ENCODE measurements at places on chromosomes 4 and X. TPM values are rescaled to one million over a fixed set of nuclear protein-coding genes. Genes with fewer than 3 reads are reported as not detected.

SRPX2 gene
- 124 TPM for total RNA-seq

TRIM61 gene
- 0.22 TPM for total RNA-seq

NAA11 gene
- total RNA-seq: not detected

PRKX gene
- total RNA-seq: 27.5 TPM

ACE2 gene
- total RNA-seq: not detected

GASK1B gene
- total RNA-seq: 238 TPM

RTL9 gene
- not detected for total RNA-seq

PLK4 gene
- total RNA-seq: 37.7 TPM

RBMXL3 gene
- not detected for total RNA-seq

DNA sequence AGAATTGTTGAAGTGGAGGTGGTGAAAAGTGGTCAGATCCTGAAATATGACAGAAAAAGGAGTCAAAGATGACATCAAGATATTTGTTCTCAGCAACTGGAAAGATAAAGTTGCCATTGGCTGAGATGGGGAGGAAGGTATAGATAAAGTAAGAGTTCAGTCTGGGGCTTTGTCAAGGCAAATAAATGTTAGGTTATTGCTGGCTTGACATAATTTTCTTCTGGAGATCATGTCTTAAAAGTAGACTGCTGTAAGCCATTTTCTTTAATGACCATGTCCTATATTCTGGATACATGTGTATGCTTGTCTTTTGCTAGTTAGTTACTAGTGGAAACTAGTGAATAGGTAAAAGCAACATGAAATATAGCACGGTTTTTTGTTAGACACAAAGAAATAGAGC is 5.6 kb downstream of the USP53 start:
- DNase-seq: no peak

- no peak for DNase-seq
Observed at GRCh38 chr4:74056114-74056857, 17.8 kb upstream of the CXCL3 start.

- no peak for DNase-seq
Observed at GRCh38 chrX:15399962-15400391, 15.8 kb upstream of the VEGFD start.

- no peak for DNase-seq
Observed at GRCh38 chr4:181611033-181611711, 632.0 kb upstream of the TENM3 start.

DNA sequence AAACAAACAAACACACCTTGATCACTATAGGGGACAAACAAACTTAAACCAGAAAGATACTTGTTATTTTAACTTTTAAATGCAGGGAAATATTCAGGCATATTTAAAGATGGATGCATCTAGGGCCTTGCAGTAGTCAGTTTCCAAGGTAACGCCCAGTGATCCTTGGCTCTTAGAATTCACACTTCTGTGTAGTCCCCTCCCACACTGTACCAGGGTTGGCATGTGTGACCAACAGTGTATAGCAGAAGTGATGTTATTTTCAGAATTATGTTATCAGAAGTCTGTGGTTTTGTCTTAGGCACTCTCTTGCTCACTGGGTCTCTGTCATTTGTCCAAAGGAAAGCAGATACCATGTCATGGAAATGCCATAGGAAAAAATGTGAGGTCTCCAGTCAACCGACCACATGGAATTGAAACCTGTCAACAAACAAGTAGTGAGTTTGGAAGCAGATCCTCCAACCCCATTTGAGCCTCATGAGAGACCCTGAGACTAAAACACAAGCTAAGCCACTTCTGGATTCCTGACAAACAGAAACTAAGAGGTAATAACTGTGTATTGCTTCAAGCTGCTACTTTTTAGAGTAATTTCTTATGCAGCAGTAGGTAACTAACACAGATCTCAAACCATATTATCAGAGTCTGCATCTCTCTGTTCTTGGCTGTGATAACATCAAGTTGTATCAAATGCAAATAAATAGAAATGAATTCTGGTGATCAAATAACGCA is 670.3 kb downstream of the KCTD8 start:
- DNase-seq: no peak

GRCh38 chr4:92387459-92388069 is 83.8 kb downstream of the GRID2 start:
- DNase-seq: peak; percentile 63

DNA sequence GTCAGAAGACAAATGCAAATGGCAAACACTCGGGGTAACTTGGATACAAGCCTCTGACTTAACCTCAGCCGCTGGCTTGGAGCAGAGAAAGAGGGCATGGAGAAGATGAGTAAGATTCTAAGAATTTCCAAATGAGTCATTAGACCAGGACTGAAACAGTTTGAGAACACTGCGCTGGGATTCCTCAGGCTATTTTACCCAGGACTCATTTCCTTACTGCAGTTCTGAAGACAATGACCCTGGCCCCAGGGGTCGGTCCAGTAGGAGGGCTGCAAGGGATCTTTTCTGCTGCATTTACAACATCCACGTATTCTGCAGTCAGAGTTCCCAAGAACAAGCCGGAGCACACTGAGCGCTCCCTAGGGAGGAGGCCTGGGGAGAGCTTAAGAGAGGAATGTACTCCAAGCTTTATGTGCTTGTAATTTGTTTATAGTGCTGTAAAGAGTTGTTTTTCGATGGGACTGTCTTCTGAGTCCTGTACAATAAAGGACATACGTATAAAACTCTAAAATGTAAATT is 27.3 kb upstream of the SORBS2 start:
- DNase-seq: peak; percentile 95

GRCh38 chr4:99610605-99611175 is 36.1 kb downstream of the MTTP start:
- no peak for DNase-seq

DNA sequence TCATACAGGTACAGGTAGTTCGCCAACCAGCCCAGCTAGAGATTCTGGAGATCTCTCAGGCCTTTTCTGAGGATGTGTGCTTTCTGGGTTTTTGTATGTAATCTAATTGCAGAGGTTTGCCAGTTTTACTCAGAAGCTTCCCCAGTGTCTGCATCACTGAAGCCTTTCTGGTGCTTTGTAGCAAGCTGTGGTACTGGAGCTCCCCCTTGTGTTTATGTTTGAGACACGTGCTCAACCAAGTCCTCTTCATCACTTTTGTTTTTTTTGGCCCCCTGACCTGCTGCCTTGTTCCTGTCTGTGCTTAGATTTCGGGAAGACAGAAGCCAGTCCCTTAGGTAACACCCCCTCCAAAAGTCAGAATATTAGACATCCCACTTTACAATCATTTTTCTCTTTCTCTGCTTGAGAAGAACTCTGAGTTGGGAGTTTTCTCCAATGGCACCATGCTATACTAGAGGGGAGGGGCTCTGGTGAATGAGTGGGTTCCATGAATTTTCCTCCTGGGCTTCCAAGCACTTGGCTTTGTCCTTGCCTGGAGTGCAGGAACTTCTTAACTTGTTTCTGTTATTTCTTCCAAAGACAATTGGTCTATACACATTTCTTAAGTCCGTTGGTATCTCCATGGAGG is 128.4 kb upstream of the TBC1D9 start:
- peak; percentile 68 for DNase-seq

DNA sequence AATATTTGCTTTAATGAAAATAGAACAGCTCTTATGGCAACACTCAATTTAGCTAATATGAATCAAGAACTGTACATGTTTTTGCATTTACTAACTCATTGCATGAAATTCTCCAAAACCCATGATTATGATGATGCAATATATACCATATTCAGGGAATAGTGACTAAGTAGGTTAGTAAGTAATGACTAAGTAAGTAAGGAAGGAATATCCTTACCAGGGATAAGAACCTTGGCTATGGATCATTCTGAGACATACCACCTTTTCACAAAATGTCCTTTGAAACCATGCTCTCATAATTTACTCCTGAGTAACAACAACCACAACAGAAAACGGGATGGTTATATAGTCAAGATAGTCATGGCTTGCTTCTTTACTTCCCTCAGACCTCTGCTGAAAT is 1513.0 kb downstream of the STIM2 start:
- DNase-seq: no peak

- DNase-seq: no peak
Observed at GRCh38 chrX:145881175-145881995, 63.8 kb downstream of the SLITRK2 start.

- no peak for DNase-seq
Observed at GRCh38 chr4:34629451-34629850, 1614.9 kb downstream of the ARAP2 start.

GRCh38 chr4:8198206-8198905 is 734 bp upstream of the SH3TC1 start:
- DNase-seq: peak; percentile 26

- peak; percentile 1 for DNase-seq
Observed at GRCh38 chrX:63503541-63503940, 152.4 kb upstream of the SPIN4 start.

- peak; percentile 5 for DNase-seq
Observed at GRCh38 chr4:95867919-95868318, 28.0 kb downstream of the PDHA2 start.

- DNase-seq: peak; percentile 19
Observed at GRCh38 chr4:185357211-185357610, 38.5 kb downstream of the LRP2BP start.

DNA sequence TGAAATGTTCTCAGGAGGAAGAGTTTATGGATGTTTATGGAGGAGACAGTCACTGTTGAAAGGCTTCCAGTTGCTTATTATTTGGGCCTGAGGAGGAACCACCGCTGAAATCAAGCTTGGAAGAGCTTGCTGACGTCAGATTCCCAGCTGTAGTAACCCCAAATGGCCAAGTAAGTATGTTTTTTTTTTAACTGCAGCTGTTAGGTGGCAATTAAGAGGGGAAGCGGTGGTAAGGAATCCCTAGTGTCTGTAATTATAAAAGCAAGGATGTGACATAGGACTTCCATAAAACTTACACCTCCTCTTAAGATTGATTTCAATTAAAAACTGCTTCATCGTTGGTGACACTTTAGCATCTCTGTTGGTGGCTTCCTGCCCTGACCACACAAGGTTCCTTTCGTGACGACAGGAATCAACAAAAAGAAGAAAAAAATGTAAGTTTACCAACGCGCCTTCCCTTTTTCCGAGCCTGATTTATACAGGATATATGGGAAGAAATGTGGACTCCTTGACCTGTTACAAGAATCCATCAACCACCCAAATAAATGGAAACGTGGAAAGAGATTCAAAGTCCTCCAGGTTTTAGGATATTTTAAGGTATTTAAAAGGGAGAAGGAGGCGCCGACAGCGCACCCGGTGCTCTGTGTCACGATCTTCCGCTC is 884 bp downstream of the RELL1 start:
- peak; percentile 54 for DNase-seq

GRCh38 chrX:130055103-130055502 is 55.2 kb downstream of the ELF4 start:
- DNase-seq: no peak

GRCh38 chr4:26731351-26732035 is 129.1 kb upstream of the STIM2 start:
- DNase-seq: no peak

- DNase-seq: no peak
Observed at GRCh38 chr4:7944599-7945220, 5.0 kb upstream of the AFAP1 start.

DNA sequence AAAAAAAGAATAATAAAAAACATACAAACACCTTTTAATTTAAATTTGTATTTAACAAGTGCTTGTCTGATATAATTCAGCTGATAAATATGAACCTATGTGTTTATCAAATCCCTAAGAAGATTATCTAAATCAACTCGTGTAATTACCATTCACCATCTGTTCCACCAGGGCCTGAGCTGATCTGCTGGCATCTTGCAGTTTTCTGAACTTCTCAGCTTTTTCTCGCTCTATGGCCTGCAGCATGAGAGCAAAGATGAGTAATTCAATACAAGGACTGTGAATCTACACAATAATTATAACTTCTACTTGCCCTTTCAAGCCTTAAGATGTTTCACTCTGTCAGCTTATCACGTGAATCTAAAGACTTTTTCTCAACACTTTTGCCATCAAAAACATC is 709.7 kb downstream of the DMD start:
- DNase-seq: no peak

GRCh38 chr4:113539408-113539807 is 222.1 kb downstream of the CAMK2D start:
- no peak for DNase-seq
